ENCODE measurements at places on chromosomes 6 and 20. TPM values are rescaled to one million over a fixed set of nuclear protein-coding genes. Genes with fewer than 3 reads are reported as not detected.

DNA sequence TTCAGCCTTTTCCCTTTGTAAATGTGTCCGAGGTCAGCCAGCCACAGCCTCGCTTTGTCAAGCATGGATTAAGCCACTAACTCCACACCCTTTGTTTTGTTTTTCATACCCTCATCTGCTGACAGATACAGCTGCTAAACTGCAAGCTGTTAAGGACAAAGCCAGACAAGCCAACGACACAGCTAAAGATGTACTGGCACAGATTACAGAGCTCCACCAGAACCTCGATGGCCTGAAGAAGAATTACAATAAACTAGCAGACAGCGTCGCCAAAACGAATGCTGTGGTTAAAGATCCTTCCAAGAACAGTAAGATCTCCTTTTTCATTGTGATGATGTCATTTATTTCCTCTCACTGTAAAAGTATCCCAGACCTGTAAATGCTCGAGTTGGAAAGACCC is 269.3 kb downstream of the ARHGAP18 start:
- ATAC-seq: no peak

PSORS1C1 gene
- total RNA-seq: 7.8 TPM

IRF4 gene
- 0.89 TPM for total RNA-seq

CDKN1A gene
- total RNA-seq: 87.3 TPM

- ATAC-seq: no peak
Measured at GRCh38 chr6:133315811-133316210, 74.7 kb downstream of the EYA4 start.

DNA sequence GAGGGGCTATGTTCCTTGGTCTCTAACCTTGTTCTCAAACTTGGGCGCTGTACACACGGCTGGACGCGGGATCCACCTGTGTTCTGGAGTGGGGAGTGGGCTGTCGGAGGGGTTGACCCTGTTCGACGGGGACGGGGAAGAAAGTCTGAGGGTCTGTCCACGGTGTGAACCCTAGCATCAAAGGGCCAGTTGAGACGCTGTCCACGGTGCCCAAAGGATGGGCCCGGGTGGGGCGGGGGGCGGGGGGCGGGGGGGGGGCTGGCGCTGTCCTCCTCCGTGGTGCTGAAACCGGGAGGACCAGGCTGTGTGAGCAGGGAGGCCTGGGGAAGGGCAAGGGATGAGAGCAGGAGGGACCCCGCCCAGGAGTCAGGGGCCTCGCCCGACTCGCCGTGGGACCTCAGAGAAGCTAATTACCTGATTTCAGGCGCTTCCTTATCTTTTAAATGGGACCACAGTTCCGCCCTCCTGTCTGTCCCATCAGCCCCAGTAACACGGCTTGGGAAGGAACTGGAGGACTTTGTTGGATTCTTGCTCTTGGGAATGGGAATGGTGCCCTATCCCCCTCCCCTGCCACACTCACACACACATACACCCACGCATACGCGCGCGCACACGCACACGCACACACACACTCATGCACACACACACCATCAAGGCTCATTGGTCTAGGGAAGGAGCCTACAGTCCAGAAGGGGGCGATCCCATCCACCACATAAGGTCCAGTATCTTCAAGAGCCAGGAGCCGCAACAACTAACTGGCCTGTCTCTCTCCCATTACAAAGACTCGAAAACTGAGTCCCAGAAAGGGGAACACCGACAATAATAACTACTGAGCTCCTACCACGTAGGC is 1.0 kb upstream of the VSTM2L start:
- ATAC-seq: peak; percentile 54

DNA sequence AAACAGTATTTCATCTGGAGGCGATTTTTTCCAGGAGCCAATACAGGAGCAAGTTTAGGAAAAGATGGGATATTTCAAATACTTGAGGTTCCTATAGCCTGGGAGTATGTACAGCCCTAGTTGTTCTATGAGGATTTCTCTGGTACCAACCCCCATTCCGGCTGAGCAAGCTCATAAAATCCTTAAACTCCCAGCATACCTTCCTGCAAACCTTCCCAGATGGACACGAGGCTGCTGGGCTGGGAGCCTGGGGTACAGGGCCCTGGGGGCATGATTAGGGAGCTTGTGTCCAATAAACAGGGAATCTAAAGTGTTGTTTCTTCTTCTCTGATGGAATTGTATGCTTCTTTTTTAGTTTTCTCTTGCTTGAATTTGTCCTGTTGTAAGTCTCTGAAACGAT is 1.5 kb downstream of the PRRC2A start:
- no peak for ATAC-seq

KCNB1 gene
- total RNA-seq: 26.3 TPM

DNA sequence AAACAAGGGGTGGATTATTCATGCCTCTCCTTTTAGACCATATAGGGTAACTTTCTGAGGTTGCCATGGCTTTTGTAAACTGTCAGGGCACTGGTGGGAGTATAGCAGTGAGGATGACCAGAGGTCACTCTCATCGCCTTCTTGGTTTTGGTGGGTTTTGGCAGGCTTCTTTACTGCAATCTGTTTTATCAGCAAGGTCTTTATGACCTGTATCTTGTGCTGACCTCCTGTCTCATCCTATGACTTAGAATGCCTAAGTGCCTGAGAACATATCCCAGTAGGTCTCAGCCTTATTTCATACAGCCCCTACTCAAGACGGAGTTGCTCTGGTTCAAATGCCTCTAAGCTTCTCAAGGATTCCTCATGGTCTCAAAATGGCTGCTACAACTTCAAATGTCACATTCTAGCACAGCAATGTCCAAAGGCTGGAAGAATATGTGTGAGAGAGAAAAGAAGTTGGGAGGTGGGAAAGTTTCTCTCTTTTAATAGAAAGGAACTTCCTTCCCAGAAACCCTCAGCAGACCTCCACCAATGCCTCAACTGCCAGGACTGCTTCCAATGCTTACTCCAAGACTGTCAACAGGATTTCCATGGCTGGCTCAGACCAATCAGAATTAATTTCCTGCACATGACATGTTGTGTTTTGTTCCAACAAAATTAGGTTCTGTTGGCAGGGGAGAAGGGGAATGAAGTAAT is 46.6 kb upstream of the SLC9A8 start:
- ATAC-seq: no peak

- ATAC-seq: no peak
Measured at GRCh38 chr6:89858041-89858440, 28.4 kb downstream of the CASP8AP2 start.

VEGFA gene
- 66.2 TPM for total RNA-seq

GRCh38 chr6:115839583-115840181 is 221.0 kb downstream of the FRK start:
- ATAC-seq: no peak

SLC24A3 gene
- total RNA-seq: 13.5 TPM

DNA sequence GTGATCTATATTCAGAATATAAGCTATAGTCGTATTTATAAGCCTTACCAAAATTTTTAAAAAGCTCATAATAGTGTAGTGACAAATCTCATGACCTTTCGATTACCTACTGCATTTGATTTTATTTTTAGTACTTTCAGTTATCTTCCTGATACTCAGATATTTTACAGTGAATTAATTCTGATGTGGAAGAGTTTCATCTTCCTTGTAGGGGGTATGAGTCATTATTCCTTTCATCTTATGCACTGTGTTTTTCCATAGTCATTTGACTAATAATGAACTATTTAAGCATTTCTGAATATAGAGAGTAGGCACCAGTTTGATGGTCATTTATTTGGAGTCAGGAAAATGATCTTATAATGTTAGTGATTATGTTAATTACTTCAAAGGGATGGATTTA is 36.4 kb downstream of the HDGFL1 start:
- ATAC-seq: no peak

- no peak for ATAC-seq
Measured at GRCh38 chr6:111764238-111765175, 108.7 kb downstream of the FYN start.

EYS gene
- 0.15 TPM for total RNA-seq

DNA sequence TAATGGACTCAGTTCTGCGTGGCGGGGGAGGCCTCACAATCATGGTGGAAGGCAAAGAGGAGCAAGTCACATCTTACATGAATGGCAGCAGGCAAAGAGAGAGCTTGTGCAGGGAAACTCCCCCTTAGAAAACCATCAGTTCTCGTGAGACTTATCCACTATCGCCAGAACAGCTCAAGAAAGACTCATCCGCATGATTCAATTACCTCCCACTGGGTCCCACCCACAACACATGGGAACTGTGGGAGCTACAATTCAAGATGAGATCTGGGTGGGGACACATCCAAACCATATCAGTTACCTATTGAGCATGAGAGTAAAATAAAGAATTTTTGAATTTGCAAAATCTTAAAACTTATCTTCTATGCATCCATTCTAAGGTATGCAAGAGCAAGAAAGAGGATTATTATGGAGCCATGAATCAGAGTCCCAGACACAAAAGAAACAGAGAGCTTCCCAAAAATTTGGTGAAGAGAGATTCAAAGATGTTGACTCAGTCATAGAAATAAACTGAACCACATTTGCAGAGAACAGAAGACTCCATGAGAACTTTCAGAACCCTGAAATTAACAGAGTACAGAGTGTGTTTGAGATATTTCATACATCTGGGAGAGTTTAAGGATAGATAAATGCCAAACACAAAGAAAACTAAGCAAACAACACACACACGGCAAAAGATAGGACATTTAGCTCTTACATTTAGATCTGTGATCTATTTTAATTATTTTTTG is 17.1 kb upstream of the MOXD1 start:
- ATAC-seq: no peak

DNA sequence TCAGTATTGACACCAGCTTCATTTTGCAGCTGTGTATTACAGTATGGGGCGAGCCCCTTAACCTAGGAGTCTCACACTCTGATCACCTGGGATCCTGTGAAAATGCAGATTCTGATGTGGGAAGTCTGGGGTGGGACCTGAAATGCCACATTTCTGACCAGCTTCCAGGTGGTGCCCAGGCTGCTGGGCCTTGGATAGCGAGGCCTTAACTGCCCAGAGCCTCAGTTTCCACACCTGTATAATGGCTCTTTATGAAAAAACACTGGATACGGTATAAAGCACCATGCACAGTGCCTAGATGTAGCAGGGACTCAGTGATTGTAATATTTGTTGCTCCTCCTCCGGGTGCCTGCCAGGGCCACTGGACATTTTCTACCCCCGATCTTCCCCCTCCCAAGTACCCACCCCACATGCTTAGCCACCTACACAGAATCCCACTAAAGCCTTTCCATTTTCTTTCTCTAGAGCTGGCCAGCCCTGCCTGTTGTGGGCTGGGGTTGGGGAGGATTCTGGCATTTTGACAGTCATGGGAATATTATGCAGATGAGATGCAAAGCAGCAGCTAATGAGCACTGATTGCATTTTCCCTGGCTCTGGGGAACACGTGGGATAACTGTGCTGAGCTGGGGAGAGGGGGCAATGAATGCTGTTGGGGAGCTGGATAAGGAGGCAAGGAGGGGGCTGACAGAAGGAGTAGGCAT is 44.8 kb downstream of the SPDEF start:
- ATAC-seq: no peak

C6orf132 gene
- total RNA-seq: 1.3 TPM

DNA sequence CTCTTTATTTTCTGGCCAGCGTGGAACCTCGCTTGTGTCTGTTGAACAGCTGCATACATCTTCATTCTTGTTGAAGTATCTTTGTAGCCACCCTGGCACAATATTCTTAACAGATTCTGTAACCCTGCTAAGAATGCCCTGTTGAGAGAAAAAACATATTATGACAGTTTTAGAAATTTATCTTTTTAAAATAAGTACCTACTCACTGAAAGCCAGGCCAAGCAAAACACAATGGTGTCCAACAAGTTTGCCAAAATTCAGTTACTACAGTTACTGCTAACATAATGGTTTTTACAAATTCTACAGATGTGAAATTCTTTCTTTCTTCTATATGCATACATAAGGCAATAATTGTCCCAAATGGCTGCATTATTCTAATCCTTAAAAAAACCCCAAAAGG is 18.2 kb downstream of the NUP153 start:
- no peak for ATAC-seq

DNA sequence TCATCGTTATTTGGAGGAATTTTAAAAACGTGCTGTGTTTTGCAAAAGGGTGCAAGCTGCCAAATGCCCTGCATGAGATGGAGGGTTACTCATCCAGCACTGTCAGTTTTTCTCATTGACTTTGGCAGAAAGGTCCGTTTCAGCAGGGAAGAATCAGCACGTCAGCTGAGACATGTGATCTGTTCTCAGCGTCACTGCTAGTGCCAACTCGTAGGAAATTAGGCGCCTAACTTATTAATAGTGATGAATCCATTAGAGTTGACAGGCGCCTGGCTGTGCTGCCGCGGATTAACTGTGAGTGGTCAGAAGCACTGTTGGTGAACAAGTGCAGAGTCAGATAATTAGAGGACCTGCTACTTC is 175.5 kb upstream of the FOXQ1 start:
- peak; percentile 85 for ATAC-seq

- no peak for ATAC-seq
Measured at GRCh38 chr6:16043171-16044135, 85.4 kb upstream of the MYLIP start.

DNA sequence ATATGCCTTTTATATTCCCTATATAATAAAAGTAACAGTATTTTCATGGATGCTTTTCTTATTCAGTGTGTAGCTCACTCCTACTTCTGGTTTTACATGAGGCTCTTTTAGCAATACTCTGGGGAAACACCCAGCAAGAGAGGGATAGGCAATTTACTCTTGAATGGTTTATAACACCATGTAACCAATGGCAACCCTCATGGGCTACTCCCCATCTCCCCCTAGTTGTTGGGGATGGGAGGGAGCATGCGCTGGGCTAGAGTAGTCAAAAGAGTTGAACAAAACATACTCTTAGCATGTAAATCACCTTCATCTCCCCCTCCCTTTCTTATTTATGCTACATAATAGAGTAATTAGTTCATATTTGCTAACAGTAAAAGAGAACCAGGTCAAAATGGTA is 140.1 kb upstream of the LRFN2 start:
- ATAC-seq: no peak

DNA sequence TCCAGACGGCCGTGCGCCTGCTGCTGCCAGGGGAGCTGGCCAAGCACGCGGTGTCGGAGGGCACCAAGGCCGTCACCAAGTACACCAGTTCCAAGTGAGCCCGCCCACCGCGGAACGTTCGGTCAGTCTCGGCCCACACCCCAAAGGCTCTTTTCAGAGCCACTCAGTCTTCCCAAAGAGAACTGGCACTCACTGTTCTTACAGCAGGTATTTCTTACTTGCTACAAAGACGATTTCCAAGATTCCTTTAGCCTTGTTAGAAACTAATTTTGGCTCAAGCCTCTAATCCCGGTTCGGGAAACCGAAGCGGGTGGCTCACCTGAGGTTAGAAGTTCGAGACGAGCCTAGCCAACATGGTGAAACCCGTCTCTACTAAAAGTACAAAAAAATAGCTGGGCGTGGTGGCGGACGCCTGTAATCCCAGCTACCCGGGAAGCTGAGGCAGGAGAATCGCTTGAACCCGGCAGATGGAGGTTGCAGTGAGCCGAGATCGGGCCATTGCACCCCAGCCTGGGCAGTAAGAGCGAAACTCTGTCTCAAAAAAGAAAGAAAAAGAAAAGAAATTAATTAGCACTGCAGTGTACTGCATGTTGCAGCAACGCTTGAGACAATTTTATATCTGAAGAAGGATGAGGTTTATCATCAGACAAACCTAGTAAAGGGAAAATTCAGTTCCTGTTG is 73.1 kb downstream of the OR2B2 start:
- peak; percentile 53 for ATAC-seq

ZSCAN23 gene
- 8.1 TPM for total RNA-seq

GRCh38 chr20:18904192-18904591 is 90.6 kb downstream of the SCP2D1 start:
- ATAC-seq: no peak

GRCh38 chr6:45086360-45087084 is 241.6 kb upstream of the RUNX2 start:
- no peak for ATAC-seq

PGC gene
- 0.62 TPM for total RNA-seq

Data from gastroesophageal sphincter (tissue), 4 donors.